ENCODE measurements at places on chromosomes 5 and 9.

DNA sequence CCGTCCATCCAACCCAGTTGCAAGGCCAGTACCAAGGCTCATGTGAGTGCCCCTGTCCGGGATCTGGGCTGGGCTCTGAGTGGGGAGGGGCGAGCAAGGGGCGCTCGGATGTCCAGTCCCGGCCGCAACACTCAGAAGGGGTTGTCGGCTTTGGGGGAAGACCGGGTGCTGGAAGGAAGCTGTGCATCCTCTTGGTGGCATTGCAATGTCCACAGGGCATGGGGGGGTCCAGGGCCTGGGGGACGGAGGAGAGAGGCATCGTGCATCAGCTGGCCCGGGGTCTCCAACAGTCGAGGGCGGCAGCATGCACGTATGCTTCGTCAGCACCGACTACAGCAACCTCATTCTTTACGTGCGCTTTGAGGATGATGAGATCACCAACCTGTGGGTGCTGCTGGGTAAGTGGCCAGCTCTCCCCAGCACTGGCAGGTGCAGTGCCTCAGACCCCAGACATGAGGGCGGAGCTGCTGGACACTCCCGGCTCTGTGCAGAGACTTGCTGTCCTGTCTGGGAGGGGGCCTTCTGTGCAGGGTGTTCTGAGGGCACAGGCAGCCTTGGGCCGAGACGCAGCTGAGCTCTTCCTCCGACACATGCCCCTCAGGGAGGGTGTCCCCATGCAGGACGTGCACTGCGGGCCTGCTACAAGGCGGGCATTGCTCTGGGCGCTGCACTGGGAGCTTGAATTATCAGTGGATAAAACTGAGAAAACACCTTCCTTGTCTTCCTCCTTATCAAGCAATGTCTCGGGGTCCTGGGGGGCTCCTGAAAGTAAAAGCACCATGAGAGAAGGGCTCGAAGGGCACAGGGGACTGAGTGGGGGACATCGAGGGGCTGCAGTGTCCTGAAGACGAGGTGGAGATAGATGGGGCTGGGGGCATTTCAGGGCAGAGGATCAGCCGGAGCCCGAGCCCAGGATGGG lies 22.5 kb downstream of the GLT6D1 start:
- H3K4me3 ChIP-seq: no peak overlapping the region
- peaks cover 3% of the 10 kb centered on the region for H3K36me3 ChIP-seq
- H3K27me3 ChIP-seq: peaks cover 18% of the 10 kb centered on the region
- H3K4me1 ChIP-seq: no peaks in the 10 kb centered on the region

DNA sequence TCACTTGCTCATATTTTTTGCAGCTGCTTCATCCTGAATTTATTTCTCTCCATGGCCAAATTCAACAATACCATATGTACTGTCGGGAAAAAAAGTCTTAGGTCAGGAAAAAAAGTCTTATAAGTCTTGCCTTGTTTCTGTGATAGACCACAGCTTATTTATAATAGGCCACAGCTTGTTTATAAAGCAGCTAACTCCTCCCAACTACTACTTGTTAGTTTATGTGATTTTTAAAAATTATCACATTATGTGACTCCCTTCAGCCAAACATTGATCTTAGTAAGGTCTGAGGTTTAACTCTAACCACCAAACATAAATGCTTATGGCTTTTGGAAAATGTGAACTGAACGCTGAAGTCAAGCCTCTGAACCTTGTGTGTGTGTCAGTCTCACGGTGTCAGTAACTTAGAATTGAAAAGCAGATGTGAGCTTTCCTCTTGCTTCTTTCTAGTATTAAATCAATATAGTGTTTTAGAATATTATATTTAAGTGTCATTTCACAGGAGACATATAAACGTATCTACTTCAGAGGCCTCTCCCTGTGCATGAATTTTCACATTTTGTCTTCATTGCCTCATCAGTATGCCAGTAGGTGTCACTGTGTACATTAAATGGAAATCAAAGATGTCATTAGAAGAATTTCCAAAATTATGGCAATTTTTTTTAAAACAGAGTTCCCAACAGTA lies 51.3 kb downstream of the SNX24 start:
- no peaks in the 10 kb centered on the region for H3K27me3 ChIP-seq
- H3K36me3 ChIP-seq: no peaks in the 10 kb centered on the region
- peaks cover 5% of the 10 kb centered on the region for H3K4me1 ChIP-seq
- no peak overlapping the region for H3K4me3 ChIP-seq

DNA sequence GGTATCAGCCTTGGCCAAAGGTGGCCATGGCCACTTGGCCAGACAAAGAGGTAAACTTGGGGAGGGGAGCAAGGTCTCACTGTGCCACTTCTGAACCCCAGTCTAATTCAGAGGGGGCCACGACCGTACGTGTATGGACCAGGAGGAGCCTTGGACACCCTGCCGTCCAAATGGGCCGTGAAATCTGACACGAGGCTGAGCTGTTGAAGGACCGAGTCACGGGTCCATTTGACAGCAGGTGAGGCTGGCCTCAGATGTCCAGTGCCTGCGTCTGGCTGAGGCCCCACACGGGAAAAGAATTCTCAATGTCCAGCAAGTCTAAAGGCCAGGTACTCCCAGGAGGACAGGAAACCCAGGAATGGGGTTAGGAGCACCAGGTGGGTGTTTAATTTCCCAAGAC lies 17.7 kb downstream of the CMBL start:
- DNase-seq: no peak
- peaks cover 13% of the 10 kb centered on the region for H3K27me3 ChIP-seq
- peaks cover 2% of the 10 kb centered on the region for H3K36me3 ChIP-seq
- H3K4me3 ChIP-seq: no peak overlapping the region

DNA sequence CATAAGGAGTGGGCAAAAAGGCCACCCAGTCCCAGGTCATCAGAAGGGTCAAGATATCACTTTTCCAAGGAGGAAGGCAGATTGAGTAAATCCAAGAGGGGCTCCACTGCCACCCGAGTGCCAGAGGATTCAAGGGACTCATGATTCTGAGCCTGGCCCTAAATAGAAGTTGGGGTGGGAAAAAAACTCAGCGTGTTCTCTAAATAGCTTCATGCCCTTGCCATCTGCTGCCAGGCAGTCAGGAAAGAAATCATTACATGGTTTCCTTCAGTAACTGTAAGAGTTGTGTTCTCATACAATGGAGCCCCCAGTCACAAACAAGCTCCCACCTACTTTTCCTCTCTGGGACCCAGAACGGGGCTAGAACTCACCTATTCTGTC lies 37.2 kb downstream of the SAR1B start:
- H3K27ac ChIP-seq: no peak overlapping the region
- DNase-seq: no peak
- no peaks in the 10 kb centered on the region for H3K27me3 ChIP-seq
- H3K36me3 ChIP-seq: peaks cover 4% of the 10 kb centered on the region

DNA sequence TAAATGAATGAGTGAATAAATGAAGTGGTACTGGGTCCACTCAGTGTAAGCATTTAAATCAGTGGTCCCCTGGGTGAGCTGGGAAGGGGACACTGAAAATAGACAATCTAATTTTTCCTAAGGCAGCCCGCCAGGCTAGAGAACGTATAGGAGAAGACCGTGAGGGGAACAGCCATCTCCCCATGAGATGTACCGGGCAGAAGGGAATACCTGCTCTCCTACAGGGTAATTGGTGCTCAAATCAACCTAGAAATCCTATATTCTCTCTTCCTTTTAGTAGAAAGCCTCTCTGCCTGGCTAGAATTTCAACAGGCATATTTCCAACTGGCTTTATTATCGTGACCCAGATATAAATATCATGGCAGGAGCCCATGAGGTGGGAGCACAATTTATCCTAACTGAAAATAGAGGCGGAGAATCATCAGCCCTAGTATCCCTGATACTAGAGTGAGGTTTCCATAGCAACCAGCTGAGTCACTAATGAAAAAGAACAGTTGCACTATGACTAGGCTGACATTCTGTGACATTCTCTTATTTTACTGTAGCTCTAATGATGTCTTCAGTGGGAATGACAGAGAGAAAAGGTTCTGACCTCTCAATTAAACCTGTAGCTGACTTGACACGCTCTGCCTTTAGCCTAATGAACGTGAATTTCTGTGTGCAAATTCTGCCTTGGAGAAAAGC lies 96.5 kb upstream of the CAST start:
- H3K4me1 ChIP-seq: peaks cover 11% of the 10 kb centered on the region
- DNase-seq: no peak
- no peak overlapping the region for H3K4me3 ChIP-seq
- H3K27me3 ChIP-seq: no peaks in the 10 kb centered on the region
- no peaks in the 10 kb centered on the region for H3K36me3 ChIP-seq
- no peak overlapping the region for H3K27ac ChIP-seq

All from effector memory CD8-positive, alpha-beta T cell (primary cell).